Kidney (tissue), 22 donors: ENCODE measurements at places on chromosomes 6 and 20. TPM values are rescaled to one million over a fixed set of nuclear protein-coding genes. Genes with fewer than 3 reads are reported as not detected.
A peak's percentile ranks its signal among the peaks of the same experiment; 100 is the strongest.

DNA sequence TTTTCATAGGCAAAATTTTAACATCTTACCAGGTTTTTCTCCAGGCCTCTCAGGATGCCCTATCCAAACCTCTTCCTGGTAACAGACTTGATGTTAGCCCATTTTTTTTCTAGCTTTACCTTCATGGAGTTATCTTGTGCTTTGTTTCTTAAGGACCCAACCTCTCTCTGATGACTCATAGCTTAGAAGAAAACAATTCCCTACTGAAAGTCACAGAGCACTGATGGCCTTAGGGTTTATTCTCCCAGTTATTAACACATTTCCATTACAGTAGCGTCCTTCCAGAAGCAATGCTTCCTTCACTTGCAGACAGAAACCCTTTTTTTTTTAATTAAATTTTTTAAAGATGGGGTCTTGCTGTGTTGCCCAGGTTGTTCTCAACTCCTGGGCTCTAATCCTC is 79.4 kb downstream of the IYD start:
- no peak for DNase-seq

- DNase-seq = no peak
These were observed 51.9 kb downstream of the MAFB start for GRCh38 chr20:40637176-40637575.

DNA sequence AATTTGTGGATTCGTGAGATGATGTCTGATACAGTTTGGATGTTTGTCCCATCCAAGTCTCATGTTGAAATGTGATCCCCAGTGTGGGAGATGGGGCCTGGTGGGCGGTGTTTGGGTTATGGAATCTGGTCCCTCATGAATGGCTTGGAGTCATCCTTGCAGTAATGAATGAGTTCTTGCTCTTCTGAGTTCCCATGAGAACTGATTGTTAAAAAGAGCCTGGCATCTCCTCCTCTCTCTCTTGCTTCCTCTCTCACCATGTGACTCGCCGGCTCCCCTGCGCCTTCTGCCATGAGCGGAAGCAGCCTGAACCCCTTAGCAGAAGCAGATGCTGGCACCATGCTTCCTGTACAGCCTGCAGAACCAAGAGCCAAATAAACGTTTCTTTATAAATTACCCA is 30.5 kb upstream of the RPP40 start:
- DNase-seq = no peak

DNA sequence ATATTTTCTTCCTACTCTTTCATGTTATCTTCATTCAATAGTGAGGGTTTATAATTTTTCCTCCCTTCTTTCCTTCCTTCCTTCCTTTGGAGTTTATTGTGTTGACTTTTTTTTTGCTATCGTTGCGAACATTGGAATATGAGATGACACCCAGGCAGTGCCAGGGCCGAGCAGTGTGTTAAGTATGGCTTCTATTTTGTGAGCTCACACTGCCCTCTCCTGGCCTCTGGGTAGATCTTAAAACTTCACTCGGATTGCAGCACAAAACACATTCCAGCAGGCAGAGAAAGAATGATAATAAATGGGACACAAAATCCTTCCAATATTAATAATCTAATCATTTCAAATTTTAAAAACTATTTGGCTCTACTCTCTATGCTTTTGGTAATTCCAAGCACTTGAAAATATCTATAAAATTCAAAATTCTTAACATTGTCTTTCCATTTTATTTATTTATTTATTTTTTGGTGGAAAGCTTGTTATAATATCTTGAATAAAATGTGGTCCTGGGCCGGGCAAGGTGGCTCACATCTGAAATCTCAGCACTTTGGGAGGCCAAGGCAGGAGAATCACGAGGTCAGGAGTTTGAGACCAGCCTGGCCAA is 147.4 kb upstream of the OLIG3 start:
- DNase-seq = peak; percentile 74

DNA sequence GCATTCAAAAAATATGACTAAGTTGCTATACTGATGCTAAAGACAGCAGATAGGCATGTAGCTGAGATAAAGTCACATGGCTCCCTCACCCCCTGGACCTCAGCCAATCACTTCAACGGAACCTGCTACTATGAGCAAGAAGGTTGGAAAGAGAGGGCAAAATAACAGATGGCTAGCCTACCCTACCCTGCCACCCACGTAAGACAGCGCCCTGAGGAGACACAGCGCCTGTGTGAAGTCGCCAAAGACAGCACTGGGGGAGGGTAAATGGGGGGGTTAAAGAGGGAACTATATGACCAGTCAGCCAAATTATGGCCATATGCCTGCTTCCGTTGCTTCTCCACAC is 163.2 kb downstream of the RALGAPA2 start:
- no peak for DNase-seq

- DNase-seq = peak; percentile 55
These were observed 77.6 kb upstream of the FYN start for GRCh38 chr6:111950661-111951496.

- DNase-seq = no peak
These were observed 954.7 kb upstream of the MAN1A1 start for GRCh38 chr6:120304223-120304622.

DNA sequence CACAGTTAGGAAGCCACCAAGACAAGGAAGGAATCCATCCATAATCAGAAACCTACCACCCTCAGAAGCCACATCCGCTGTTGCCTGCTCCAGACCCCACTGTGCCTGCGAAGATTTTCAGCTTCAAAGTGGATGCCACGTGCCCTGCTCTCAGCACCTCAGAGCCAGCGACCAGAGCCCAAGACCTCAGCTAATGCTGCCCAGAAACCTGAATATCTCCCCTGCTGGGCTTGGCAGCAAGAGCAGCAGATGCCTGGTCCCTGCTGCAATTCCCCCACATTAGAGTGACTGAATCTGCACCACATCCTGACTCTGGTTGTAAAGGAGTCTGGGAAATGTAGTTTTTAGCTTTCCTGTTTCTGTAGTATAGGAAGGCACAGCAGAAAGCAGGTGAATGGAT is 10.7 kb upstream of the ULBP3 start:
- DNase-seq = no peak

DNA sequence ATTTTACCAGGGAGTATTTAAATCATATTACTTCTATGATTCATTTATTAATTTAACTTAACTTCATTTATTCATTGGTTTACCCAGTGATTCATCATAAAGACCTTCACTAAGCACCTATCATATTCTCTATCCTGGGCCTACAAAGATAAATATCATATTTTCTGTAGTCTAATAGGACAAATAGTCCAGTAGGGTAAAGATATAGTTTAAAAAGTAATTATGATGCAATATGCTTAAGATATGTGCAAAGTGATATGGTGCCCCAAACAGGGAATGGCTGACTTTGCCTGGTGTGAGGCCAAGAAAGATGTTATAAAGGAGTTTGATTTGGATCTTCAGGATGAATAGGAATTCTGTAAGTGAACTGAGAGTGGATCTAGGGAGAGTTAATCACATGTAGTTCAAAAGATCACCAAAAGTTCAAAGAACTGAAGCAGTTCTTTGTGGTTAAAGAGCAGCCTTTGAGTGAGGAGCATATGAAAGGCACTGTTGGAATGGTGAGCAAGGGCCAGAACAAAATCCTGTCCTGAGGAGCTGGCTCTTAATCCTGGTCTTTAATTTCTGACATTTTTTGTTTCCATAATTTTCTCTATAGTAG is 45.5 kb downstream of the MLIP start:
- no peak for DNase-seq

GRCh38 chr6:137119196-137120104 is 54.0 kb downstream of the IL22RA2 start:
- no peak for DNase-seq

DNA sequence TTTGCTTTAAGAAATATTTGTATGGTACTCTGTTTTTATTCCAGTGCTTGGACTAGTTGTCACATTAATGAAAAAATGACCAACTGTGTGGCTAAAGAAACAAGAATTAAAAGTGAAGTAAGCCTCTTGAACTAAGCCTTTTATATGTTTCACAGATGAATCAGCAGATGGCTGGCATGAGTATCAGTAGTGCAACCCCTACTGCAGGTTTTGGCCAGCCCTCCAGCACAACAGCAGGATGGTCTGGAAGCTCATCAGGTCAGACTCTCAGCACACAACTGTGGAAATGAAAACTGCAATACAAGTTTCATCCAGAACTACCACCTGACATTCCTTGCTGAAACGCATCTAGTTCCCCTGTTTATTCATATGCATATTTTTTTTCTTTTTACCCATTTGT is 96.8 kb downstream of the B3GAT2 start:
- no peak for DNase-seq

Gene LAMA2
- 20.8 TPM for total RNA-seq

Gene TXLNB
- total RNA-seq = 0.66 TPM

Gene NDUFAF4
- total RNA-seq = 22.9 TPM

Gene AARS2
- 12.6 TPM for total RNA-seq

Gene POLH
- total RNA-seq = 16.8 TPM

GRCh38 chr6:106066989-106067388 is 19.1 kb upstream of the PRDM1 start:
- no peak for DNase-seq

GRCh38 chr6:31920811-31921210 is 6.7 kb upstream of the C2 start:
- DNase-seq = no peak

Gene PHACTR2
- 56.1 TPM for total RNA-seq

DNA sequence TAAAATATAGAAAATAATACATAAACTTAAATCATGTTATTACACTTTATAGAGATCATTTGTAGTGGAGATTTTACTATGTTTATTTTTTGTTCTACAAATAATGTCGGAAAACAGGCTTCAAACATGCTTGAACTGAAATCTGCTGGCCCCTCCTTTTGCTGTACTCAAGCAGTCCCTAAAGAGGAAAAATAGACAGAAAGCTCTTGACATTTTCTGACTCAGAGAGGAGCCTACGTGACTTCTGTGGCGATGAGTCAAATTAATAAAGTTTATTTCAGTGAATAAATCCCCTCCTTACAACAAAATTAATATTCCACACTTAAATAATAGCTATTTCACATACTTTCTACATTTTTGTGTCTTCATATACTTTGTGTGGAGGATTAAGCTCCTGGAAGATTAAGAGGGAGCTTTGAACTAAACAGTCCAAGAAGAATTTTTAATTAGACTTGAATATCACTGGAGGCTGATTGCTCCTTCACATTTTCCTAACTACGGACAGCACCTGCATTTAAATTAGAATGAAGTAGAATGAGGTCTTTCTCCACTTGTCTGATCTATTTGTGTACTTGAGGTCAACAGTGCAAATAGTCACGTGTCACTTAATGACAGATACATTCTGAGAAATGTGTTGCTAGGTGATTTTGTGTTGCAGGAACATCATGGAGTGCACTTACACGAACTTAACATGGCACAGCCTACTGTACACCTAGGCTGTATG is 1.7 kb upstream of the TREM1 start:
- peak; percentile 17 for DNase-seq

DNA sequence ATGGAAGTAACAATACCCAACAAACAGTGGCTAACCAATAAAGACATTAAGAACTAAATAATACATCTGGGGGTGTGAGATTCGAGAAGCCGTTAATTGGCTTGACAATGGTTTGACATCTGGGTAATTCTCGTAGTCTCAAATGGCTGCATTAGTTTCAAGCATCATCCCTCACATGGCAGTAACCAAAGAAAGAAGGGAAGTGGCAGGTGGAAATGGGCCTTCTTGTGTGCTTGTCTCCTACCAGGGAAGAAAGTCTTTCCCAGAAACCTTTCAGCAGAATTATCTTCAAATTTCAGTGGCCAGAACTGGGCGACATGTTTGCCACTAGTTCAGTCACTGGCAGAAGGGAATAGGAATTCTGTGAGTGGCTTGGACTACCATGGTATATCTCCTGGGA is 10.4 kb downstream of the STK4 start:
- no peak for DNase-seq

Gene ENPP4
- total RNA-seq = 28.8 TPM

Gene SOBP
- total RNA-seq = 9.5 TPM

DNA sequence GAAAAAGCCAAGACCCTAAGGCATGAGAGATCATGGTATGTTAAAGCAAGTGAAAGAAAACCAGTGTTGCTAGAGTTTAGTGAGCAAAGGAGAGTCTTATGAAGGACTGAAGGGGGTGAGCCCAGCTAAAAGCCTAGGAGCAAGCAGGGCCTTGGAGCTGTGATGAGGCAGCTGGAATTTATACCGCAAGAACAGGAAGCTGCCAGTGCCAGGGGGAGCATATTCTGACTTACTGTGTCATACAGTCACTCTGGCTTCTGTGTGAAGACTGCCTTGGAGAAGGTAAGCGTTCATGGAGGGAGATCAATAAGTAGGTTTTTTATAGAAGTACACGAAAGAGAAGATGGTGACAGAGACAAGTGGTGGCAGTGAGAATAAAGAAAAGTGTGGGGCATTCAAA is 308.9 kb upstream of the THEMIS start:
- DNase-seq = no peak

GRCh38 chr6:36025260-36025931 is 955 bp upstream of the SLC26A8 start:
- DNase-seq = no peak

DNA sequence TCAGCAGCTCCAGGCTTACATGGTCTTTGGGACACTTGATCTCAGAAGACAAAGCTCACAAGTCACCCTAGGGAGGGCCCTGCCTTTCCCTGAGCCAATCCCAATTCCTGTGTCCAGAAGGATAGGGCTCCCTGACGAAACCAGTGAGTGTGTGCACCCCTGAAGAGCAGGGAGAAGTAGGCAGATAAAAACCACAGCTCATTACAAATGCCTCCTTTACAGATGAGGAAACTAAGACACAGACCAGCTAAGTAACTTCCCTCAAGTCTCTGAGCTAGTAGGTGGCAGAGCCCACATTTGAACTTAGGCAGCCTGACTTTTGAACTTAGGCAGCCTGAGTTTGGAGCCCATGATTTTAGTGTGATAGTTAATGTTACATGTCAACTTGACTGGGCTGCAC is 6.7 kb upstream of the ZFAND3 start:
- no peak for DNase-seq

- DNase-seq = no peak
These were observed 12.4 kb downstream of the SNX5 start for GRCh38 chr20:17956099-17956685.

- DNase-seq = no peak
These were observed 42.6 kb upstream of the DEK start for GRCh38 chr6:18306977-18307376.

DNA sequence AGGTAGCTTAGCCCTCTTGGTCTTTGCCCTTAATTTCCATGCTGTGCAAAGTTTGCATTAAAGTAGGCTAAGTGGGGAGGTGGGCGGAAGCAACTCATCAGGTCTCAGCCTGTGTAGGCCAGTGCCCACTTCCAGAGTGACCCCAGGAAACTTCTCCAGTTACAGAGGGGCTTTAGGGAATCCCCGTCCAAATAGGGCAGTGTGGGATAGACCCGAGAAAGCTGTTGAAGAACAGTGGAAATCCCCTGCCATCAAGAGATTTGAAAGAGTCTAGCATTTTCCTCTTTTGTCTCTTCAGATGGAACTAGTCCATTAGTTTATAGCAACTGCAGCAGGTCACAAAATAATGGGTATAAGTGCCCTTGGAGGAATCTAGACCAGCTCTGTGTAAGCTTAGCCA is 20.2 kb downstream of the SF3B5 start:
- DNase-seq = no peak
